ENCODE measurements at places on chromosomes 7 and 10.

GRCh38 chr10:100968863-100969186 lies 479 bp upstream of the SEMA4G start:
- DNase-seq, result no peak

DNA sequence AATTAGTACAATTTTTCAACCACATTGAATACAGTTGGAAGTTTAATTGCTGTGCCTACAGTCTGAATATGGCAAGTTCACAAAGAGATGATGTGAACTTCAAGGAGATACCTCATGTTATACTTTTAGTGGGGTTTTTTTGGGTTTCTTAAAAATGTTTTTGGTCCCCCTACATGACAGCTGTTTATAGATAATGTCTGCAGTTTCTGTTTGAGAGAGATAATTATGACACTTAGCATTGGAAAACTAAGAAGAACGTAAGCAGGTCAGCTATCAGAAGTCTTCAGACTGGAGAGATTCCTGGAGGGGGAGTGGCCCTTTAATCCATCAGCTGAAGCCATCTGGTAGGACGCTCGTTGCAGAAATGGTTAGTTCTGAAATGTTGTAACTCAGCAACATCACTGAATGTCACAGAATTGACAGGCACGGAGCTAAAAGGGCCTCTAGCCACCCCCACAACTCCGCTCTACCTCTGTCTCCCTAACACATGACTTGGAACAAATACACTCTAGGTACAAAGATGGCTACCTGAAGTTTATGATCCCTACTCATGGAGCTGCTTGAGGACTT lies 29.0 kb downstream of the TIMM23 start:
- no peak for DNase-seq

DNA sequence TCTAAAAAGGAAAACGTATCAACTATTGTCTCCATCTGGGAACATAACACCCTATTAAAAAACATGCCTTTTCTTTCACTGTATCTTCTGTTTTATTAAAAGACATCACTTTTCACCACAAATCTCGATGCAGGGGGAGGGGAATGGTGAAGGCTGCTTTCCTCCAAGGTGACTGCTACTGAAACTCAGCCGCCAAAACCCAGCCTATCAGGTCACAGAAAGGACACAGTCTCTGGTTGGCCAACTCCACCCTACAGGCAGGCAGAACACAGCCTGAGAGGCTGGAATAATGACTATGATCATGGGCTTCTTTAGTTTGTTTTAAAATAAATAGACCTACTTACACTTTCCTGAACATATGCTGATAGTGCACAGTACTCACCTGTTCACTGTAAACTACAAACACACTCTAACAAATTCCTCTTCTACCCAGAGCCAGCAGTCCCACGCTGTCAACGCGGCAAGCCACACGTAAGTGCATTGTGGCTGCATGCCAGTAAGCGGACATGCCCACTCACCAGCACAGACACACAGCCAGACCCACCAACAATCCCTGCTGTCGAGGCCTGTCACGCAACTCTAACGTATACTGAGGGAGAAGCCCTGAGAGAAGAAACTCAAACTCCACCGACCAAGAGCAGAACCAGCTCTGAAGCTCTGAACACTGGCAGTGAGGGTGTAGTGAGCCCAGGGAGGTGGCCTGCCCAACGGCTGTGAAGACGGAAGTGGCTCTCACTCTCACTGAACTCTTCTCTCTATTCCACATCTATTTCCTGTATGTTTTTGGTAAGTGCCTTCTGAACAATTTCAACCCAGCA lies 41.8 kb downstream of the NCAPG2 start:
- DNase-seq, result no peak

- peak; percentile 52 for DNase-seq
These were observed 328.4 kb upstream of the AOAH start for GRCh38 chr7:37052705-37053104.
